ENCODE measurements at places on chromosomes 7 and 10.

DNA sequence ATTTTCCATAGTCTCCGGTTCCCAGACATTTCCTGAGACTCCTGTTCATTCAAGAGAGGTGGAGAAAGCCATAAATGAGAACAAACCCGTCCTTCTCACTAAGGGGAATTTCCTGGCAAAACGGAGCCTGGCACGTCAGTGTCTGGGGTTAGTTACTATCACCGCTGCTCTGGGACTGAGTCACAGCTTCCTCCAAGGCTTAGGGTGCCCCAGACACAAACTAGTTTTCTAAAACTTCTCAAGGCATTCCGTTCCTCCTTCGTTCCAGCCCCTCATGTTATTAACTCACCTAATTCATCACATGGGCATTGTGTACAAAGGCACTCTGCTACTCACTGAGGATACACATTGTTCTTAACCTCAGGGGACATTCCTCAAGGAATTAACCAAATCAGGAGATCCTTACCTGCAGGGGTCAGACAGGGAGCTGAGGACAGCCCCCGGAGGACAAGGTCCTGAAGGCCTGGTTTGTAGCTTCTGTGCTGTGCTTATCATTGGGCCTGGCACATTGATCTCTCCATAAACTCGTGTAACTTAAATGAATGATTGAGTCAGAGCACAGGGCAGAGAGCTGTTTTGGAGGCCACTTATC is 103.0 kb upstream of the KLF6 start:
- peak; percentile 38 for DNase-seq

- DNase-seq, result no peak
Measured at GRCh38 chr7:81801532-81801931, 31.7 kb upstream of the HGF start.

- no peak for DNase-seq
Measured at GRCh38 chr10:118246332-118247295, 95.5 kb downstream of the FAM204A start.

GRCh38 chr7:12864470-12865046 is 177.1 kb downstream of the ARL4A start:
- no peak for DNase-seq

DNA sequence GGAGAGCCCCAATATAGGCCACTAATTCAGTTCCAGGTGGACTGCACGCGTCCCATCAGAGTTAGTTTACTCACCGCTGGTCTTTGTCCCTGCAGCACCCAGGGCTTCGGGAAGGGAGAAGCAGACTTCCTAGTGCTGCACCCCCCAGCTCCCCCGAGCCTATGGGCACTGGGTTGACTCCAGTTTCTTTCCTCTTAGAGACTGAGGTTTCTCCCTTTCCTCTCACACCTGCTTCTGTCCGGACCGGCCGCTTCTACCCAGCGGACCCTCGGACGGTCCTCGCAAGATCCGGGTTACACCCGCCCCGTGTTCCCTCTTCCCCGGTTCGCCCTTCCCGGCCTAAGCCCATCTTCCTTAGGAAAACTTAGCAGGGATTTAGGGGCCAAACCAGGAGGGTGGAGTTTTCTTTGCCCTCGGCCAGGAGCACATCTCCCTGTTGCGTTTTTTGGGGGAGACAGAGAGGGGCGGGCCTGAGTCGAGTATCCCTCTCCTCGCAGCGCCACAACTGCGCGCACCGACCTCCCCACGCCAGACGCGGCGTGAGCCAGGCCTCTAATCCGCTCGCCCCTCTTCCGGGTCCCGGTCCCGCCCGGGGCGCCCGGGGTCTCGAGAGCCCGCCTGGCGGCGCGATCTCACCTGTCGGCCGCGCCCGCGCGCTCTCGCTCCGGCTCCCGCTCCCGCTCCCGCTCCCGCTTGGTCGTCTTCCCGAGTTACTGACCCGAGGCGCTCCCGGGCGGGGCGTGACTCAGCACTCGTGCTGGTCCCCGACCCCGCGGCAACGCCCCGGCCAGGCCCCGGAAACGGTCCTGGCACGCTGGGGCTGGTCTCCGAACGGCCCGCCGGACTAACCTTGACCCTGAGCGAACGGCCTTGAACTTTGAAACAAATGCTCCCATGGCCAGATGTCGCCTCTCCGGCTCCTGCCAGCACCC is at the start of gene AIFM2:
AIFM2 (minus strand) TSS at position 728 of the 932 bp plus-strand sequence. CDS start 8,741 bp downstream, outside the sequence.
- no peak for DNase-seq

- DNase-seq, result no peak
Measured at GRCh38 chr7:120915314-120916105, 35.1 kb upstream of the ING3 start.

- DNase-seq, result no peak
Measured at GRCh38 chr7:28815928-28816373, 142.2 kb downstream of the TRIL start.

DNA sequence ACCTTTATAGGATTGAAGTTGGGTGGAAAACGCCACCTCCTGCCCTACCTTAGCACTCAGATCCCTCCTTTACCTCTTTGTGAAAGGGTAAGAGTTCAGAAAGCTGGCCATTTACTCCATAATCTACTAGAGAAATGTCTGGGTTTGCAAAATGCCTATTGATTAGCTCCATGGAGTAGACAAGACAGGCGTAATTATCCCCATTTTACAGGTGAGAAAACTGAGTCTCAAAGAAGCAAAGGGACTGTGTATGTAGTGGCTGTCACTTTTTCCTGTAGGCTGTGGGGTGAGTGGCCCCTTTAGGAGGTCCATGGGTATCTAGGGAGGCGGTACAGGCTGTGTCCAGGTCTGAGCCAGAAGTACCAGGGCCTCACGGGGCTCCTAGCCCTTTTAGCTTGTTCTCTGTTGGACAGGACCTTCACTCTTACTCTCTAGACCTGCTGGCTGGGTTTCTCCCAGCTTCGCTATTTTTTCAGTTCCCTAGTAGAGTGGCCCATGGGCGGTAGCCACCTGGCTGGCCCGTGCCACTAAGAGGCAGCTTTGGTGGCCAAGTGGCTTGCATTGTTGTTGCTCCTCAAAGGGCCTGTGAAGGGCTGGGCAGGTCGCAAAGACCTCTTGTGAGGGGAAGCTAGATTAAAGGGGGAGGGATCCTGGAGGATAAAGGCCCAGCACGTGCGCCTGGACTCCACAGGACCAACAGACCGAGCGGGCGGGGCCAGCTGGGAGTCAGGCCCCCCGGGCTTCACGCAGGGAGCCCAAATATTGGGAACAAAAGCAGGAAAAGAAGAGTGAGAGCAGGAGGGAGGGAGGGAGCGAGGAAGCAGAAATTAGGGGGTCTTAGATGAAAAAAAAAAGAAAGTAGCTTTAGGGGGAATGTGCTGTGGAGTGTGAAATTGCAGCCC is 4.7 kb upstream of the PAX2 start:
- no peak for DNase-seq

GRCh38 chr10:8418631-8419030 is 364.1 kb downstream of the GATA3 start:
- no peak for DNase-seq

- DNase-seq, result no peak
Measured at GRCh38 chr7:46385662-46386309, 464.7 kb upstream of the IGFBP3 start.

DNA sequence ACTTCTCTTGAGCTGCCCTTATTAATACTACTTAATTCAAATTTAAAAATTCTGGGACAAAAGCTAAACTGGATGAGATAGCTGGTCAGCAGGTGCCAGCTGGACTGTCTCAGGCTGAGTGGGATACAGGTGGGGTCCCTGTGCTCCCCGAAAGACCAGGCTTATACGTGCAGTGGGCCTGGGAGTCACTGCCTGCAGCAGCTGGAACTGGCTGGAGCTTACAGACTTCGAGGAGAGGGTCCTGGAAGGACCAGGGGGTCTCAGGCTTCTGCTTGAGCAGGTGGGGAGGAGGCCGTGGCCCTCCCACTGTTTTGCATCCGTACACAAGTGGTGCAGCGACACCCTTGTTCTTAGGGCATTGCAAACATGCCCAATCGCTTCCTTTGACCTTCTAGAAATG is 203.7 kb downstream of the GLRX3 start:
- no peak for DNase-seq

DNA sequence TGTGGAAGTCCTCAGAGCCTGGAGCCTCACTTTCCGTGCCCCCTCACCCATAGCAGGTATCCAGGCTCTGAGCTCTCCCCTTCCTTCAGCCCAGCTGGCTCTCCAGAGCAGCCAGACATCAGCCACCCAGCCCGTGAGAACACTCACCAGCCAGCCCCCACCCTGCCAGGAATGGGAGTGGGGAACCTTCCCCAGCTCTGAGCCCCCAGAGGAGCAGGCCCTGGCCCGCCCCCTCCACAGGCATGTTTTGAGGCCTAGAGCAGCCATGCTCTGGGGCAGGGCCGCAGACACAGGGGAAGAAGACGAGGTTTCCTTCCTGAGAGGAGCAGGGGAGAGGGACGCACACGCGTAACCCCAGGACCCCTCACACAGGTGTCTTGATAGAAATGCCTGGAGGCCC is 70.0 kb upstream of the COL13A1 start:
- DNase-seq, result no peak

DNA sequence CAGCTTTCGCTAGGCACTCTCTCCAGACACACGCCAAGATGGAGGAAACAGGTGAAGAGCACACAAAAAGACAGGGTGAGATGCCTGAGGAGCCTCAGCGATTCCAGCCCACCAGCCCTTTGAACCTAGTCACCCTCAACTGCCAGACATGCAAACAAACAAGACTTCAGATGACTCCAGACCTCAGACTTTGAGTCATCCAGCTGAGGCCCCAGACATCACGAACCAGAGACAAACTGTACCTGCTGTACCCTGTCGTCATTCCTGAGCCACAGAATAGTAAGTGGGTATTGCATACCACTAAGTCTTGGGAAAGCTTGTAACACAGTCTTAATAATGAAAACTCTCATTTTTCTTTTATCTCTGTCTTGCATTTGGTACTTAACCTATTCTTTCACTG is 126.6 kb upstream of the LSM8 start:
- DNase-seq, result no peak

DNA sequence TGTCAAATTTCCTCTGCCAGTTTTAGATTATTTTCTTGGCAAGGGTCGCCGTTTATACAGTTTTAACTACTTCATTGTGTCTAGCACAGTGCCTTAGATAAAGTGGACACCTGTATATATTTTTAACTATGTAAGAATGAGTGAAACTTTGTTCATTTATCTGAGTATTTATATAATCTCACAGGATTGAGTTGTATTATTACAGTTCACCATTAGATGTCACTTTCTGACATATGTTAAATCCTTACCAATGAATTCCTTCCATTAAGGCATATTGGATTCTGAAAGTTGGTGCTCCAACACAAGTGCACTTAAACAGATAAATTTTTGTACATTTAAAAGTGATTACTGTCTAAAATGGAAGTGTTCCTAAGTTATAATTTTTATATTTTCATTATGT is 43.0 kb downstream of the ZMYND11 start:
- DNase-seq, result no peak

DNA sequence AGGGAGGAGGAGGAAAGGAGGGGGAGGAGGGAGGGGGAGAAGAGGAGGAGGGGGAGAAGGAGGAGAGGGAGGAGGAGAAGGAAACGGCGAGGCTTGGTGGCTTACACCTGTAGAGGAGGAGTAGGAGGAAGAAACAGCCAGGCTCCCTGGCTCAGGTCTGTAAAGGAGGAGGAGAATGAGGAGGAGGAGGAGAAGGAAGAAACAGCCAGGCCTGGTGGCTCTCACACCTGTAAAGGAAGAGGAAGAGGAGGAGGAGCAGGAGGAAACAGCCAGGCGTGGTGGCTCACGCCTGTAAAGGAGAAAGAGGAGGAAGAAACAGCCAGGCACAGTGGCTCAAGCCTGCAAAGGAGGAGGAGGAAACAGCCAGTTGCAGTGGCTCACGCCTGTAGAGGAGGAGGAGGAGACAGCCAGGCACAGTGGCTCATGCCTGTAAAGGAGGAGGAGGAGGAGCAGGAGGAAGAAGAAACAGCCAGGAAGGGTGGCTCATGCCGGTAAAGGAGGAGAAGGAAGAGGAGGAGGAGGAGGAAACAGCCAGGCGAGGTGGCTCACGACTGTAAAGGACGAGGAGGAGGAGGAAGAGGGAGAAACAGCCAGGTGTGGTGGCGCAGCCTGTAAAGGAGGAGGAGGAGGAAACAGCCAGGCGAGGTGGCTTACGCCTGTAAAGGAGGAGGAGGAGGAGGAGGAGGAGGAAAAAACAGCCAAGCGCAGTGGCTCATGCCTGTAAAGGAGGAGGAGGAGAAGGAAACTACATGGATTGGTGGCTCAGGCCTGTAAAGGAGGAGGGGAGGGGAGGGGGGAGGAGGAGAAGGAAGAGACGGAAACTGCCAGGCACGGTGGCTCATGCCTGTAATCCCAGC is 14.9 kb upstream of the CRCP start:
- DNase-seq, result no peak

DNA sequence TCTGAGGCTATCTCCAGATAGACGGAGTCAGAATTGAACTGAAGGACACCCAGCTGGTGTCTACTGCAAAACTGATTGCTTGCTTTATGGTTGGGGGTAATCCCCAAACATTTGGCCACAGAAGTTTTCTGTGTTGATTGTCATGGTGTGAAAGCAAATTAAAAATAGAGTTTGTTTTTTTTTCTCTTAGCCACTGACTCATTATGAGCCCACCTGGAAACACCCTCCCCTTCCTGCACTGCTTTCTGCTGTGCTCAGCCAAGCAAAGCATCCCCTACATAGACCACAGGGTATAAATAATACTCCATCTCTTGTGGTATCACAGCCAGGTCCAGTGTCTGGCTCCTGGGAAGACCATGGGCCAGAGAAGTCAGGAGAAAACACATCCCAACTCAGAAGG is 6.5 kb upstream of the VWC2 start:
- no peak for DNase-seq

DNA sequence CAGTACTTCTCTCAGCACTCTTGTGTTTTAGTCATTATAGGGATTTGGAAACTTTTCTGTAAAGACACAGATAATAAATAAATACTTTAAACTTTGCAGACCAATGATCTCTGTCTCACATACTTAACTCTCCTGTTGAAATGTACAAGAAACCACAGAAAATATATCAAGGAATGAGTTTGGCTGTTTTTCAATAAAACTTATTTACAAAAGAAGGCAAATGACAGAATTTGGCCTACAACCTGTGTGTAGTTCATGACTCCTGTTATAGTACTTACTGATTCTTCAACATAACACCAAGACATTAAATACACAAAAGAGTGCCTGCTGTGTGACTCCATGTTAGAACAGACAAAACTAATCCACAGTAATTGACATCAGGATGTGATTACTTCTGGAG is 510.0 kb upstream of the PHF14 start:
- DNase-seq, result no peak

- DNase-seq, result no peak
Measured at GRCh38 chr7:16271355-16271915, 149.9 kb downstream of the CRPPA start.

DNA sequence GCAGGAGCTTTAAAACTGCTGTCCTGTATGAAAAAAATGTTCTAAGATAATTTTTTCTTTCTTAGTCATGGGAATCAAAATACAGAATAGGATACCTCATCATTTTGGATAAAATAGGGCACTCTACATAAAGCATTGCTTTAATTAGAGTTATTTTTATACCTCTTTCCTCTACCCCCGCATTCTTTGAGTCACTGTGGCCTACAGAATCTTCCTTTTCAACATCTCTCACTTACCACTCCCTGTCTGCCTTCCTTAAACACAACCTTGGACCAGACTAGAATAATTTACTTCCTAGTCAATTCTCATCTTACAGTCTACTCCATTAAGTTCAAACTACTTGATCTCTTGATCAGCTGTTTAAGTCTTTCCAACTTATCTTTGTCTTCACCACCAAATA is 462.3 kb downstream of the PHTF2 start:
- DNase-seq, result no peak

All from stimulated activated CD8-positive, alpha-beta memory T cell treated with anti-CD3 and anti-CD28 coated beads, Interleukin-12 subunit alpha, Interleukin-12 subunit beta, amount 100 ng/mL, for 1 hour (primary cell).